Fibroblast of skin of right biceps (primary cell): ENCODE measurements at places on chromosomes 13 and 19.

- no peak for DNase-seq
These were observed 12.0 kb downstream of the COQ8B start for GRCh38 chr19:40704491-40705361.

GRCh38 chr19:33143897-33144405 lies 12.0 kb downstream of the WDR88 start:
- DNase-seq, result peak; percentile 53

DNA sequence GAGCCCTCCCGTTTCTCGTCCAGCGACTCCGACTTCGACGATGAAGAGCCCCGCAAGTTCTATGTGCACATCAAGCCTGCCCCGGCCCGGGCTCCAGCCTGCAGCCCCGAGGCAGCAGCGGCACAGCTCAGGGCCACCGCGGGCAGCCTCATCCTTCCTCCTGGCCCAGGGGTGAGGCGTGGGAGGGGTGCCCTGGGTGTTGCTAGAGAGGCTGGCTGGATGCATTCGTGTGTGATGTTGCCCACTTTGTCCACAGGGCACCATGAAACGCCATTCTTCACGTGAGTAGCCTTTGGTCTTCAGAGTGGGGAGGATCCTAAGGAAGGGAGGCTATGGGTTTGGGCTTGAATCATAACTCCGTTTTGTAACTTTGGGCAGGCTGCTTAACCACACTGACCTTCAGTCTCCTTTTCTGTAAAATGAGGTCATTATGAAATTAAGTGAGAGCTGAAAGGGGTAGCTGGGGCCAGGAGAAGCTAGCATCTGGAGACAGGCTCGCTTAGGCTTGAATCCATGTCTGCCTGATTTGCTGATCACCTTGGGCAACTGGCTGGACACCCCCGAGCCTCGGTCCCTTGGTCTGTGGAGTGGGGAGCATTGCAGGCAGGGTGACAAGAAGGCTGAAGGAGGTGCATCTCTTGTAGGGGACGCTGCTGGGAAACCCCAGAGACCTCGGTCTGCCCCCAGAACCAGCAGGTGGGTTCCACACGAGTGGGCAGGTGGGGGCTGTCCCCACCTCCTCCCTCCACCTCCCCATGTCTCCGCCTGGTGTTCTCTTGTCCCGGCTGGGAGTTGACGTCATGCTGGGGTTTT lies 18.7 kb upstream of the B3GNT3 start:
- no peak for DNase-seq

- DNase-seq, result no peak
These were observed 407.8 kb downstream of the KLF5 start for GRCh38 chr13:73466561-73466960.

GRCh38 chr19:18311502-18312091 lies 11.3 kb downstream of the LSM4 start:
- DNase-seq, result no peak
